Hematopoietic multipotent progenitor cell treated with erythropoietin and hydrocortisone succinate and interleukin-3 and kit ligand, for 4 days (in vitro differentiated cells): ENCODE measurements at places on chromosomes 1 and 21.

DNA sequence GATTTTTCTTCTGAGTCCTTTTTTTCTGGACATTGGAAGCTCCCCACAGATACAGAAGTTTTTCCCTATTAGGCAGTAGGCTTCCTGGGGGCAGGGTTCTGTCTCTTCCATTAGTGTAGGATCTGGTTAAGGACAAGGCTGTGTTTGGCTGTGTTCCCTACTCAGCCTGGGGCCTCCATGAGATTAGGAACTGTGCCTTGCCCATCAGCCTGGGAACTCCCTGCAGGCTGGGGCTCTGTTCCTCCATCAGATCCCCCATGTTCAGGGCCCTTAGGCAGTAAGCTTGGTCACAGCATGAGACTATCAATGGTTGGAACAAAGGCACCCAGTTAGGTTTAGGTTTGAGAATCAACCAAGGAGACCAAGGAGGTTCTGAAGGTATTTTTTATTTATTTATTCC is 22.7 kb downstream of the NAV1 start:
- no peak for DNase-seq

DNA sequence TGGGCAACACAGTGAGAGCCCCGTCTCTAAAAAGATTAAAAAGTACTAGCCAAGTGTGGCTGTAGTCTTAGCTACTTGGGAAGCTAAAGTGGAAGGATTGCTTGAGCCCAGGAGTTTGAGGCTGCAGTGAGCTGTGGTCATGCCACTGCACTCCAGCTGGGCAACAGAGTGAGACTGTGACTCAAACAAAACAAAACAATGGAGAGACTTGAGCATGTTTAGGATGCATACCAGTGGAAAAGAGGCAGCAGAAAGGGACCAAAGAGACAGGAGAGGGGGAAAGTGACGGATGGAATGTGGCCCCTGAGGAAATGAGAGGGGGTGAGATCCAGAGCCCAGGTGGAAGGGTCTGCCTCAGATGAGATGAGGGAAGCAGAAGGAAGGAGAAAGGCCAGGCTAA is 358.9 kb downstream of the RPS6KC1 start:
- no peak for DNase-seq

- no peak for DNase-seq
Measured at GRCh38 chr1:243315893-243316292, 60.1 kb downstream of the SDCCAG8 start.

DNA sequence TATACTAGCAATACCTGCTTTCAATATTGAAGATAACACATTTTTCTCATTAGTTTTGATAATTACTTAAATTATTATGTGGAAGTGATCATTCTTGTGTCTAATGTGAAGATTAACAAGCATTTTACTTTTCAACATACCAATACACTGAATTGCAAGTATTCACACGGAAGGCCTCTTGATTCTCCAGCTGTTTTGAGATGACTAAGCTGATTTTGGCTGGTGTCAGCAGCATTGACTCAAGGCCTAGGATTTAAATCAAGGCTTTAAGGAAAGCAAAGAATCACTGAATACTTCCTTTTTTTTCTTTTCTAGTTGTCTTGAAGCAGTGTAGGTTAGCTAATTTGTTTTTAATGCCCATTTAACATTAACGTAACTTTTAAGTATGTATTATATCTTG is 373.7 kb downstream of the SRGAP2C start:
- peak; percentile 52 for DNase-seq

GRCh38 chr1:231465051-231465450 is 43.0 kb upstream of the EGLN1 start:
- no peak for DNase-seq

DNA sequence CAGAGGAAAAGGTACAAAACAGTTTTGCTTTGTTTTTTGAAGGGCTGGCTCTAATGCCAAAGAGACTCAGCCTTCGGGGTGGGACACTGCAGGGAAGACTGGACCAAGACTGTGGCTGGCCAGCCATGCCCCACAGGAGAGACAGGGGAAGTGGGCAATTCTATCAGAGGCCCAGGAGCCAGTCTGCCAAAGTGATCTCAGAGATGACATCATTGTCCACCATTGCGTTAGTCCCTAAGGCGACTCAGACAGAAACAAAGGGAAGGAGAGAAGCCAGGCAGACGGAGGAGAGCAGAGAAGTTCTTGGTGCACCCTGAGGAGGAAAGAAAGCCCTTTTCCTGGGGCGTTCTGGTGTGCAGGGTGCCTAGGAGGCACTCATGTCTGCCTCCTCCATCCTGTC is 26.4 kb downstream of the OPTC start:
- DNase-seq = no peak

DNA sequence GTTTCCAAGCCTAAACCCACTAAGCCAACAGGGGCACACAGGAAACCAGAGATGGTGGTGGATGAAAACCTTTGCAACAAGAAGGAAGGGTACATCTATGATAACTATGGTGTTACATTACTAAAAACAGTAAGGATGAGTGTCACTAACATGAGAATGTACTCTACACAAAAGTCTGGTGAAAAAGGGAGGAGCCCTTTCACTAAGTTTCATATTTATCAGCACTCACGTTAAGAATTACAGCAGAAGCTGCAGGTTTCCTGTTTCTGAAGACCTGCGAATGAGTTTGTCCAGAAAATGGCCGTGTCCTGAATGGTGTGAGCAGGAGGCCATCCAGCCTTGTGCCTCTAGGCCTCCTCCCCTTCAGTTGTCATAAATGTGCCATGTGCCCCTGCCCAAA is 17.8 kb downstream of the ABCG1 start:
- DNase-seq = no peak

GRCh38 chr1:45762291-45762690 is 11.8 kb upstream of the IPP start:
- DNase-seq = no peak

DNA sequence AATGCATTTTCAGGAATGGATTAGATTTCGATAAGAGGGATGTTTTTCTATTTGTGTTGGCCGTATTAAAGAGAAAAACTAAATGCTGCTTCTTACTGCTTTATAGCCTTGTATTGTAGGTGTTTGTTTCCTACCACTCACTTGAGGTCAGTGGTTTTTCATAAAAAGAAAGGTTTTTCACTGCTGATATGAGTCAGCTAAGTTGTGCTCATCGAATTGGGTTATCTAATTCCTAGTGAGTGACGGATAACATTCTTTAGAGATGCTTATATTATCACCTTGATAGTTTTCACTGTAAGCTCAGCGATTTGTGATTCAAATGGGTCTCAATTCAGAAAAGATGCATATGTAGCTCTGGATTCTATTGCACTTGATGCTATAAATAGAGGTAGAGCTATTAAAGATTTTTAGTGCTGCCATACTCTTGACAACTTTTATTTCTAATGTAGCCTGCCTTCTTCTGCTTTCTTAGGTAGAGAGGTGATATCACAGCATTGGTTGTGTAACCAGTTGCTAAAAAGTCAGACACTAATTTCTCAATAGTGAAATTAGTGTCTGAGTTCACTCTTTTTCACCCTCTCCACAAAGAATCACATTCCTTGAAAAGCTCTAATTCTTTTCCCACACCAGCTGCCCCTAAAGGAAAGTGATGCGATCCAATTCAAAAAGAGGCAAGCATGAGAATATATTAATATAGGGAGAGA is 180.0 kb downstream of the RASAL2 start:
- DNase-seq = no peak

DNA sequence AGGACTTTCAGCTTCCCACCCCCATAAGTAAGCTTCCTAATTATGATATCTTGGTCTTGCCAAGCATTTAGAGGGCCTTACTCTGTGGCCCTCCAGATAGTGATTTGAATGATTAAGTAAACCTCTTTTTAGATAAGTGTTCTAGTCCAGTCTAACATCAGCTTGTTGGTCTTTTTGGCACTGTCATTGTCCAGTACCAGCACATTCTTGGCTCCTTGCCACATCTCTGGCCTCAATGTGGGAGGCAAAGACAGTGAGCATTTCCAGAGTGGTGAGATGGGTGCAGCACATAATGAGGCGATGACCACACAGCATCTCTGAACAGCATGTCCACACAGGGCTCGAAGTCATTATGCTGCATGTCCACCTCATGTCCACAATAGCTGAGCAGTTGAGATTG is 6.1 kb downstream of the CAPZA1 start:
- DNase-seq = peak; percentile 47

GRCh38 chr1:196063294-196063693 is 544.9 kb downstream of the KCNT2 start:
- DNase-seq = no peak

GRCh38 chr21:32426066-32426465 is 13.6 kb downstream of the EVA1C start:
- DNase-seq = no peak

DNA sequence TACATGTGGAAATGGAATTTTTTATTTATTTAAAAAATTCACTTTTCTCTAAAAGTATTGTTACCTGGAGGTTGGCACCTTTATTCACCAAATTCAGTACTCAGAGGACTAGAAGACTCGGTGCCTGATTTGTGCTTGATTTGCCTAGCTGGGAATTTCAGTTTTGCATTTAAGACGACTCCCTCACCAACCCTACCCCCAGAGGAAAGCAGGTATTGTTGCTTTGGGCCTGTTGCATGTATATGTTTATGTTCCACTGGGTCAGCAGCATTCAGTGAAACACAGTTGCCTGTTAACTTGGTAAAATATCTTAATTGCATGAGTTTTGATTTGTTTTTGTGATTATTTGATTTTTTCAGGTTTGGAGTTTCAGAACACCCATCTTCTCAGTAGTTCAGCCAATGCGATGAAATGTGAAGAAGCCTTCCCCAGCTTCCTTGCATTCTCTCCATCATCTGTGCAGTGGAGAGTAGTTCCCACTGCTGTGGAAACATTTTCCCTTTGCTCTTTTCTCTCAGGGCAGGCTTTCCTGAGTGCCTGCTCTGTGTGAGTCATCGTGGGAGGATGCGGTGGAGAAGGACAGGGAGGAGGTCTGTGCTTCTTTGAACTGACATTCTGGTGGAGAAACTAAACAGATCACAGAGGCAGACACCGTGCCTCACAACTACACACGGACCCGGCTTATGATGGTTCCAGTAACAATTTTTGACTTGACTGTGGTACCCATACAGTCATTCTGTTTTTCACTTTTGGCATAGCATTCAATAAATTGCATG is 6.4 kb downstream of the ADARB1 start:
- DNase-seq = peak; percentile 32

- DNase-seq = no peak
Measured at GRCh38 chr1:1984560-1985070, 19.0 kb downstream of the CFAP74 start.

- no peak for DNase-seq
Measured at GRCh38 chr1:189513091-189513490, 964.6 kb downstream of the BRINP3 start.

DNA sequence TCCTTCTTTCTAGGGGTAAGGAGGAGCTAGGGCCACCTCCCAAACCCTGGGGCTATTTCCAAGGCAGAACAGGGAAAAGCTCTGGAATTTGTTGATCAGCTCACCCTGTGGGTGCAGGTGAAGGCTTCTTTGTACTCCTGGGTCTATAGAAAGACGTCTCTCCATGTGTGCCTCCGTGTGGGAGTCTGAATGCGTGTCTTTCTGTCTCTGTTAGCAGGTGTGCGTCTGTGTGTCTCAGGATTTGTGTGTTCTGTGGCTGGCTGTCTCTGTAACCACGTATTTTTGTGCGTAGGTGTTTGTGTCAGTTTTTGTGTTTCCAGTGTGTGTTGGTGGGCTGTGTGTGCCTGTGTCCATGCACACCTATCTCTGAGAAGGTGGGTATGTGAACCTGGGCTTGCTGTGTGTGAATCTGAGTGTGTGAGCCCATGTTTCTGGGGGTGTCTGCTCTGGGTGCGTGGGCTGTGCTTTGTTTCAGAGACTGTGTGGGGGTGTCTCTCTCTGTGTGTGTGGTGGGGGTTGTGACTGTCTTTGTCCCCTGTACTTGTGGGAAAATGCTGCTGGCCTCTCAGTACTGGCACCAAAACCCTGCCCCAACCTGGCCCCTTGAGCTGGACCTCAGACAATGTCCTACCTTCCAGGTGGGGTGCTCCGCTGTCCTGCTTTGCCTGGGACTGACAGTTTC is 12.7 kb upstream of the ETV3L start:
- DNase-seq = no peak

- no peak for DNase-seq
Measured at GRCh38 chr1:70475023-70475422, 64.0 kb downstream of the CTH start.

DNA sequence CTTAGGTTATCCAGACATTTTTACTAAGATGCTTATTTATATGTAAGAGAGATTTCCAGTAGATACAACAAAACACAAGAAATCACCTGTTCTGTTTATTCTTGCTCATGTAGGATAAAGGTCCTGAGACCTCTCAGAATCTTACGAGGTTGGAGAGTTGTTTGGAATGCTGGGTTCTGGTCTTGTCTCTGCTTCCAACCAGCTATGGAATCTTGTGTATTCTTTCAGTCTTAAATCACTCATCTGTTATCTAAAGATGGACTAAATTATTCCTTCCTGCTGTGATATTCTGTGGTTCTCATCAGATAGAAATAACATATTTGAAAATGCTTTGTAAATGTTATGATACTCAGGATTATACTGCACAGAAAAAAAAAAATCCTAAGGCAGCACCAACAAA is 21.3 kb downstream of the GNAT2 start:
- no peak for DNase-seq
